ENCODE measurements at places on chromosomes 6 and 20.

DNA sequence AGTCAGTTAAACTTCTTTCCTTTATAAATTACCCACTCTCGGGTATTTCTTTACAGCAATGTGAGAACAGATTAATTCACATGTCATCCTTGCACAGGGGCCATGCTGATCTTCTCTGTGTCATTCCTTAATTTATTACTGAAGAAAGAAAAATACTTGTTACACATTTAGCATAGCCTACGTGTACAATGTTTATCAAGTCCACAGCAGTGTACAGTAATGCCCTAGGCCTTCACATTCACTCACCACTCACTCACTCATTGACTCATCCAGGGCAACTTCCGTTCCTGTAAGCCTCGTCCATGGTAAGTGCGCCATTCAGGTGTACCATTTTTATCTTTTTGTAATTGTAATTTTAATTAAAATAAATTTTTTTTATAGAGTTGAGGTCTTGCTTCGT lies 73.6 kb downstream of the RSPH3 start:
- no peak for DNase-seq

GRCh38 chr6:6736791-6737654 lies 148.5 kb downstream of the LY86 start:
- DNase-seq = no peak

- DNase-seq = no peak
Observed at GRCh38 chr6:130617658-130618057, 209.5 kb upstream of the SMLR1 start.

GRCh38 chr6:47413752-47414422 lies 63.7 kb upstream of the CD2AP start:
- no peak for DNase-seq

DNA sequence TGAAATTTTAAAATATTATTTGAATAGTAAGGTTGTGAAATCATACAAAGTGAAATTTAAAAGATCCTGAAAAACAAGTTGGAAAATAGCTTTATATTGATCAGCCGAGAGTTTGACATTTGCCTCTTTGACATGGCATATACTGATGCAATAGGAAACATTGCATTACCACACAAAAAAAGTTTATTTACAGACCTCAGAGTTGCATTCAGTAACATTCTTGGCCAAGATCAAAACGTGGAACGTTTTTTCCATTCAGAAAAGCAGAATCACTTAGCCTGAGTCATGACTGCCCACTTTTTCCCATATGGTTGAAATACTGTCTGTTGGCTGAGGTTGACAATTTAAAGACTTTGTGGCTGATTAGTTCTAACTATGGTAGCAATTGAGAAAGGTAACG lies 55.1 kb upstream of the BACH2 start:
- no peak for DNase-seq

GRCh38 chr6:78199044-78199443 lies 546.2 kb downstream of the MEI4 start:
- DNase-seq = no peak

Measured in activated naive CD4-positive, alpha-beta T cell (primary cell).